T-helper 1 cell (primary cell): ENCODE measurements at places on chromosomes 16 and 17.

DNA sequence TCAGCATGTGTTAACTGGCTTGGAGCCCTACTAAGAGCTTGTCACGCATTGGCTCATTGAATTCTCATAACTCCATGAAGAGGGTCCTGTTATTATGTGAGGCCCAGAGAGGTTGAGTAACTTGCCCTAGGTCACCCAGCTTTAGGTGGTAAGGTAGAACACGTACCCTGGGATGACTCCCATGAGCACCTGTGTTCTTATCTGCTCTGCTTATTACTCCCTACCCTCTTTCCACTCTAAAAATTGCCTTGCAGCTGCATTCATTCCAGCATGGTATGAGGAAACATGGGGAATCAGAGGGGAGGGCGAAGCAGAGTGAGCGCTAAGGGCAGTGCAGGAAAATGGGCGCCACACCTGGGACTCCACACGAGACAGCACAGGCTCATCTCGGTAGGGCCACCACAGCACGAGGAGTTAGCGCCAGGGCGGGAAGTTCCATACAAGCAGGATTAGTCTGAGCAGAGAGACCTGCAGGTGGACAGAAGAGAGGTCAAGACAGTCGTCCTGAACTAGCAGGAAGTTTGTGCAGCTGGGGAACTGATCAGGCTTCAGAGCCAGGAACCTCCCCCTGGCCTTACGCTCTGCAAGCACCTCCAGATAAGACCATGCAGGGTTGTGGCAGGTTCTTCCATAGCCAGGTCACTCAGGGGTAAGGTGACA lies 10.1 kb downstream of the COPZ2 start:
- no peak for DNase-seq

GRCh38 chr17:30554839-30555751 lies 77.9 kb downstream of the GOSR1 start:
- DNase-seq = no peak

DNA sequence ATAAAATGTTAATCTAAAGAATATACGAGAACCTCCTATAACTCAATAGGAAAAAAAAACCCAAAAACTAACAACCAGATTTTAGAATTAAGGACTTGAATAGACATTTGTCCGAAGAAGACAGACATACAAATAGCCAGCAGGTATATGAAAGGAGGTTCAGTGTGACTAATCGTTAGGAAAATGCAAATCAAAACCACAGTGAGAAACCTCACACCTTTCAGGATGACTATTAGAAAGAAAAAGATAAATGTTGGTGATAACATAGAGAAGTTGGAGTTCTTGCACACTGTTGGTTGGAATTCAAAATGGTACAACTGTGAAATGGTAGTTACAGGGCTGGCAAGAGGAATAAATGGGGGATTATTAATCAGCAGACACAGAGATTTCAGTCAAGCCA lies 339.0 kb downstream of the TMEM114 start:
- no peak for DNase-seq

DNA sequence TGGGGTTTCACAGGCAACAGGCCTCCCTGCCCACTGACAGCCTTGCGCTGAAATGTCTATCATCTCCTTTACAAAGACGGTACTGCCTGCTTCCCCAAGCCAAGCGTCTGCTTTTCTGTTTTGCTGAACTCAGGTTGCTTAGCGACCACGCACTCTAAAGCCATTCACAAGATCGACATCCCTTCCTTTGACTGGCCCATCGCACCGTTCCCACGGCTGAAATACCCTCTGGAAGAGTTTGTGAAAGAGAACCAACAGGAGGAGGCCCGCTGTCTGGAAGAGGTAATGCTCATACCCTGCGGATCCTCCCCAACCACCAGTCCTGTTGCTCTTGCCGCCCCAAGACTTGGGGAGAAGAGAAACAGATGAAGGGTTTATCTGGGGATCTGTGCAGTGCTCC lies 28.7 kb downstream of the TMEM186 start:
- DNase-seq = no peak

DNA sequence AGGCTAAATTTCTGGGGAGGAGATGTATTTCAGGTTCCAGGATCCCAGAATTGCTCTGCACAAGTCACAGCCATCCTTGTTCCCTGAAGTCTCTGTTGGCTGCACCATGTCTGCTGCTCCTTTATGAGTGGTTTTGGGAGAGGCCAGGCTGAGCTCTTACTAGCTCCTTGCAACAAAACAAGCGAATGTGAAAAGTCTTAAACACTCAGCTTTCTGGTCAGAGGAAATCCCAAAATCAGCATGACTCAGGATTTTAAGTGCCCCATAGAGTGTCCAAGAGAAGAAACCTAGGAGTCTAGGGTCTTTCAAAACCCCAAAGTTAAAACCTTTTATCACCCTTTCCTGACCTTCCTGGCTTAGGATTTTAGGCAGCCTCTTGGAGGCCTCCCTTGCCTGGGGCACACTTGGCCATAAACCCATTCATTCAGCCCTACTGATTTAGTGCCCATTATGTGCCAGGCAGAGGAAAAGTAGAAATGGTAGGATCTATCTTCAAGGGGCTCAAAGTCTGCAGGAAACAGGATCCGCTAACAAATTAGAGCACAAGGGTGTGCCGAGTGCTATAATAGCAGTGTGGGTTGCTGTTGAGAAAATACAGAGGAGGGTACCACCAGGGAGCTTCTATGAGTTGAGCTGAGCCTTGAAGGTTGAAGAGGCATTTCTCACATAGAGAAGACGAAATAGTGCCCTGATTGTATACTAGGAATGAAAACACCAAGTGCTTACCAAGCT lies 36.9 kb downstream of the SOST start:
- DNase-seq = no peak

DNA sequence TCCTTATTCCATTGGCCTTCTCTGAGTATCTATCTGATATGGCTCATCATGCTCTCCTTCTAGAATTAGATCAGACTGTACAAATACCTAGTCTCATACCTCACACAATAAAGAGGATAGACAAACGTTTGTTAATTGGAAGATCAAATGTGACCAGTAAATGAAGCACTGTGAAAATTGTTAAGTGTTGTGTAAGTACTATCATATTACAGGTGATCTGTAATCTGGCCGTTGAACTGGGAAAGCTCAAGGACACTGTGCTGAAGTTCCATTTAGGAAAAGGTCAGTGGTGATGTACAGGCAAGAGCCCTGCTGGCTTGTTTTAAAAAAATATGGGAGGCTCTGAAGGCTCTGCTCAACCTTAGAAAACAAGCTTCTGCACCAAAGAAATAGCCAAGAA lies 38.5 kb upstream of the CORO6 start:
- no peak for DNase-seq

GRCh38 chr17:61259360-61259759 lies 140.3 kb upstream of the TBX2 start:
- DNase-seq = no peak
